ENCODE measurements at places on chromosomes 12 and 14.

DNA sequence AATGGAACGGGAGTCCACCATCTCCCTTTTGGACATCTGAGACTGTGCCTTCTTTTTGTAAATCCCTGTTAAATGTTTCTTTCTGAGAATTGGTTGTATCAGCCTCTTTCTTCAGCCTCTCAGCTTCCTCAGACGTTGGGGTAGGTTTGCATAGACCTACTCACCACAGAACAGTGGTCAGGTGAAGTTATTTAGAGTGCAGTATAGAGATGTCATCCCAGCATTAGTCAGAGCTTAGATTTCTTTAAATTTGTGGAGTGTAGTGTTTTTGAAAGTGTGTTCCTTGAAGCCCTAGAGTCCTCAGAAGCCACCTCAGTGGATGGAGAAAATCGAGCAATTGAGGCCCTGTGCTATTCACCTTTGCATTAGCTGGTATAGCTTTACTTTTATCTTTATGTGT is 8.9 kb upstream of the EEA1 start:
- DNase-seq: no peak

- no peak for DNase-seq
Measured at GRCh38 chr12:120365675-120366340, 3.2 kb downstream of the MSI1 start.

DNA sequence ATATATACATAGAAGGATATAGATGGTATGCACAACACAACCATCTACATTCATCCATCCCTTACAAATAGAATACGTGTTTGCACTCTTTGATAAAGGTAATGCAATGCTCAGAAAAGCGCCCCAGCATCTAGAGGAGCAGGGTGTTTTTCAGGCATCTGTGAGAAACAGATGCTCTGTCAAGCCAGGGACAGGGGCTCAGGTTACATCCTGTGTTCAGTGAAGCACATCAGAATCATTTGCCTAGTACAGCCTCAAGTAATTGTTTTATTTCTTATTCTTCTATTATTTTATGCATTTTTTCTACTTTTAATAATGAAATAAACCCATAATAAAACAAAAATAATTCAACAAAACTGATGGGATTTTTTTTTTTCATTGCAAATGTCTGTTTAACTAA is 50.5 kb upstream of the HIF1A start:
- no peak for DNase-seq

- DNase-seq: no peak
Measured at GRCh38 chr14:34693228-34693939, 21.0 kb downstream of the CFL2 start.

DNA sequence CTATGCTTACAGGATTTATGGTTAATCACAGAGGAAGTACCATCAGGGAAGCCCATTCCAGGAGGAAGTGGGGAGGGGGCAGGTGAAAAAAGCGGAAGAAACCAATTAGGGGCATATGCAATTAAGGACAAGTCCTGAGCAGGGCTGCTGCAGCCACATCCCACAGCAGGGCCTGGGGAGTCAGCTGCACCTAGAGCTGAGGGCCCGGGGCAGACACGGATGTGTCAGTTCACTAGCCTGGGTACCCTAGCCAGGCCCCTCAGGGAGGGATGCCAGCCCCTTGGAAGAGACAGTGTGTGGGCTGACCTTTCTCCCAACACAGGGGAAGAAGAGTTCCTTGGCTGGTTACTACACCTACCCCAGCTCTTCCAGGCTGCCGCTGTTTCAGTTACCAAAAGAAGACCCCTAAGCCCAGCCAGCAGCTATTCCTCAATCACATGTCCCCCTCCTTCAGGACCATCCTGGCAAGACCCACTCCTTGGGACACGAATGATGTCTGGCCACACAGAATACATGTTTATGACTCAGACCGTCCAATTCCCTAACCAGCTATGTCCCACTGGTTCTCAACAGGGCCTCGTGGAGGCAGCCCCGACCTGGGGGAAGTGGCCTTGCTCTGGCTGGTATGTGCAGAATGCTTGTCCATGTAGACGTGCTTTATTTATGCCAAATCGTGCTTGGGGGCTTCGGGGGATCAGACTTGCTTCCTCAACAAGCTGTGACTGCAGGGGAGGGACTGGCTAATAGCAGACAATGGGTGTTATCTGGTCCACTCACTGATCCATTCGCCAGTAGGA is 133.7 kb upstream of the RTL1 start:
- DNase-seq: no peak

- DNase-seq: peak; percentile 76
Measured at GRCh38 chr12:65612440-65612839, 211.8 kb upstream of the HMGA2 start.

DNA sequence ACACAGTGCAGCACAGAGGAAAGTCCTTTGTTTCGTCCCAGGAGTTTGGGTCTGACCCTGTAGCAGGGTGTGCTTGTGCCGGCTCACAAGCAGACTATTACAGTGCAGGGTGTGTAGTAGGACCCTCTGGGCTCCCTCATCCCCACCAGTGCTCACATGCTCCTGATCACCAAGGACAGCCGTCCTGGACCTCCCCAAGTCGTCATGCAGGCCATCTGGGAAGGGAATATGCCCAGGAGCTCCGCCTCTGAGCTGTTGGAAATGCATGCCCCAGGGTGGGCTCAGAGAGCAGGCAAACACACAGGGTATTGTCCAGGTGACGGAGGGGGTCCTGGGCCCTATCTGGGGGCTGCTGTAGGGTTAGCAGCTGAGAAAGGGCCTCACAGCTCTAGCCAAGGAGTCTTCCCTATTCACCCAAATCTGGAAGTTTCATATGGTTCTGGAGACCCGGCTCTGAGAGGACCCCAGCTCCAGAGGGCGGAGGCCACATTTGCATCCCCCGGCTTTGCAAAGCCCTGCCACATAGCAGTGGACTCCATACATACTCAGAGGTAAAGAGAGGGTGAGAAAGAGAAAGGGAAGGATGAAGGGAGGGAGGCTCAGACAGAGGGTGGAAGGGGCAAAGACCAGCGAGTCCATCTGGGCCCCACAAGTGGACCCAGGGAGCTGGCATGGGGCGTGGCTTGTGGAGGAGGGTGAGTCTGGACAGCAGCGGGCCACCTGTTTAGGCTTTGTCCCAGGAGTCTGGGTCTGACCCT is 53.5 kb upstream of the PPP2R5C start:
- no peak for DNase-seq

DNA sequence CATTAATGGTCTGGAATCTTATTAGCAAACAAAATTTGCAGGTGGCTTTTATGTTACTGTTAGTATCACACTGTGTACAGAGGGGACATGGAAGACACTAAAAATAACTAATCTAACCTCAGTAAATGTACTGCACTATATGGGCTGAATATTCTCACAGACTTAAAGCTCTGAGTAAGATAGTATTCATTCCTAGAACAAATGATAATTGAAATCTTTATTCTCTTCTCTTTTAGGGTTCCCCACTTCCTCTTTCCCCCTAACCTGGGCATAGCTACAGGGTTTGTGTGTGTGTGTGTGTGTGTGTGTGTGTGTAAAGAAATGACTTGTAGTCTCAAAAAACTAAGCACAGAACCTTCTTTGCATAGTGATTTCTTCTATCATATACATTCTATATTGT is 21.4 kb upstream of the HECTD1 start:
- peak; percentile 8 for DNase-seq

DNA sequence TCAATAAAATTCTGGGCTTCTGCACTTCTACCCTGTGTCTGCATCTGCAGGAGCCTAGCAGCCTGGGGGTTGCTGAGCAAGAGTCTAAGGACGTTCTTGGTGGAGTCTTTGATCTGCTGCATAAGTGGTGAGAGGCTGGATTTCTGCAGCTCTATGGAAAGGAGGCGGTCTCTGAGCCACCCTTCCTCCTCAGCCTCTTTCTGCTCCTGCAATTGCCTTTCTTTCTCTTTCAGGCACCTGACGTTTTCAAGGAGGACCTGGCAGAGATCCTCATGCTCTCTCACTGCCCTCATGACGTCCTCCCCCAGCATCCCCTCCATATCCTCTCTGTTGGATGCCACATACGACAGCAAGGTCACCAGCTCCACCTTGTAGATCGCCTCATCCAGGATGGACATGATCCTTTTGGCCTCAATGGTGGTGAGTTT is 13.6 kb upstream of the TPCN1 start:
- no peak for DNase-seq

DNA sequence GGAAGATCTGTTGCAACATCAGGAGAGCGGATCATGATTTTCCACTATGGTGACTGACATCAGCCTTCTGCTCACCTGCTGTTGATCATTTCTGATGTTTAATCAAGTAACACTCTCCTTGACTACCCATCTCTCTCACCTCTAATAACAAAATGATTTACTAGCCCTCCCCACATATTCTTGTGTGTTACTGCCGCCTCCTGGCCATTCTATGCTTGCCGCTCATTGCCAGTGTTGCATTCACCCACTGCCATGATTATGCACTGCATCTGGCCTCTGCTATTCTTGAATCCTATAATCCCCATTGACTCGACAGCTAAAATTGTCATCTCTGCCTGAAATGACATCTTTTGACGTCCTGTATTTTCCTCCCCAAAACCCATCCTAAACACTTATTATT is 113.8 kb downstream of the RERGL start:
- DNase-seq: no peak

DNA sequence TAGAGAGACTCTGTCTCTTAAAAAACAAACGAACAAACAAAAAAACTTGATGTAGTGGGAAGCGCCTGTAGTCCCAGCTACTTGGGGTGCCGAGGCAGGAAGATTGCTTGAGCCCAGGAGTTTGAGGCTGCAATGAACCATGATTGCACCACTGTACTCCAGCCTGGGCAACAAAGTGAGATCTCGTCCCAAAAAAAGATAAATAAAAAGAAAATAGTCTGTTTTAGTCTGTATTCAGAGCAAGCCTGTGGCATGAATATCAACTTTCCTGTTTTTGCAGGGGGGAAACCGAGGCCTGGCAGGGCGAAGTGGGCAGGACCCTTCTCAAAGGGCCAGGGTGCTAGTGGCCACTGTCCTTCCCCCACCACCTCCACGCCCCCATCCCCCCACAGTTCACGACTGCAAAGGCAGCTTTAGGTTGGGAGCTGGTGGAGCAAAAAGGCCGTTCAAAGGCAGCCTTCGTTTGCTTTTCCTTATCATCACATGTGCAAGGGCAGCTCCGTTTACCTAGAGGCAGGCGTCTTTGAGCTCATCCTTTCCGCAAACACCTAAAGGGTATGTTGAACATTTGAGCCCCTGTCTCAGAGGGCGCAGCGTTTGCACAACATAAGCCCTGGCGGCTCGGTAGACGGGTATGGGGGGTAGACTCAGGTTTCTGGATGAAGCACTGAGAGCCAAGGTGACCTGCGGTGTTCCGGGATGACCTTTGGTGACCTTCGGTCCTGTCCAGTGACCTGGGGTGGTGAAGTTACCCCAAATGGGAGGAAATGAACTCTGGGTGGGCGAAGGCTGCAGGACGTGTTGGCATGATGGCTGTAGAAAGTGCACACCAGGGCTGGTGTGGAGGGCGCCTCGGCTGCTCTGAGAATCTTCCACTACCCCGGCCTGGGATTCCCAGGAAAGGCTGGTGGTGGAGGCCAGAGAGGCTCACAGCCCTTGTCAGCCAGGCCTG is 8.7 kb upstream of the MEG3 start:
- DNase-seq: no peak

- DNase-seq: no peak
Measured at GRCh38 chr14:60720962-60721325, 3.2 kb downstream of the SIX4 start.

DNA sequence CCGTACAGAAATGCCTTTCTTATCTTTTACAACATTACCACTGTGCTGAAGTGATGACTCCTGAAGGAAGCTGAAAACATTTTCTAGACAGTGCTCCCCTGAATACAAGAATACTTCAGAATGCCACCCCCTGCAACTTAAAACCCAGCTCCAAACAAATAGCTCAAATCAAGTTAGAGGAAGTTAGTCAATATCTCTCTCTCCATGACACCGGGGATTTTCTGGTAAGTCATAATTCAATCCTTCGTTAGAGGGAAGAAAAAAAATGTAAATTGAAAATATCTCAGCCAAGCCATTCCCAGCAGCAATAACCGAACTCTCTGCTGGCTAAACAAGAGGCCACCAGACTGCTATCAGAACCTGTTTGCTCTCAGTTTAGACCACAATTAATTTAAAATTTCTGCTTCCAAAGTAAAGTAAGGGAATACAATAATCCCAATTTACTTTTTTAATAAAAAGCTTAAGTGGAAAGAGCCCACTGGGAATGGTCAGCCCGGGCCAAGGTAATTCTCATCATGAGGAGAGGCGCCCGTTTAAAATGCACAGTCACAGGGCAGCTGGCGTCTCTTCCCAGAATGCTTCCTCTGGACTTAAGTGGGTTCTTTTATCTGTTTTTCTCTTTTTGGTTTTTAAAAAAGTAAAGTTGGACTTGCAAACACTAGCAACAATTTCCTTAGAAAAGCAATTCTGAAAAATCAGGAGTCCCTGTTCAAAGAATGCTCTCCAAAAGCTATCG is 710.1 kb upstream of the STXBP6 start:
- DNase-seq: no peak

- no peak for DNase-seq
Measured at GRCh38 chr14:73492670-73493069, 1.9 kb downstream of the RIOX1 start.

GRCh38 chr12:84128117-84128991 is 784.2 kb downstream of the SLC6A15 start:
- DNase-seq: no peak

DNA sequence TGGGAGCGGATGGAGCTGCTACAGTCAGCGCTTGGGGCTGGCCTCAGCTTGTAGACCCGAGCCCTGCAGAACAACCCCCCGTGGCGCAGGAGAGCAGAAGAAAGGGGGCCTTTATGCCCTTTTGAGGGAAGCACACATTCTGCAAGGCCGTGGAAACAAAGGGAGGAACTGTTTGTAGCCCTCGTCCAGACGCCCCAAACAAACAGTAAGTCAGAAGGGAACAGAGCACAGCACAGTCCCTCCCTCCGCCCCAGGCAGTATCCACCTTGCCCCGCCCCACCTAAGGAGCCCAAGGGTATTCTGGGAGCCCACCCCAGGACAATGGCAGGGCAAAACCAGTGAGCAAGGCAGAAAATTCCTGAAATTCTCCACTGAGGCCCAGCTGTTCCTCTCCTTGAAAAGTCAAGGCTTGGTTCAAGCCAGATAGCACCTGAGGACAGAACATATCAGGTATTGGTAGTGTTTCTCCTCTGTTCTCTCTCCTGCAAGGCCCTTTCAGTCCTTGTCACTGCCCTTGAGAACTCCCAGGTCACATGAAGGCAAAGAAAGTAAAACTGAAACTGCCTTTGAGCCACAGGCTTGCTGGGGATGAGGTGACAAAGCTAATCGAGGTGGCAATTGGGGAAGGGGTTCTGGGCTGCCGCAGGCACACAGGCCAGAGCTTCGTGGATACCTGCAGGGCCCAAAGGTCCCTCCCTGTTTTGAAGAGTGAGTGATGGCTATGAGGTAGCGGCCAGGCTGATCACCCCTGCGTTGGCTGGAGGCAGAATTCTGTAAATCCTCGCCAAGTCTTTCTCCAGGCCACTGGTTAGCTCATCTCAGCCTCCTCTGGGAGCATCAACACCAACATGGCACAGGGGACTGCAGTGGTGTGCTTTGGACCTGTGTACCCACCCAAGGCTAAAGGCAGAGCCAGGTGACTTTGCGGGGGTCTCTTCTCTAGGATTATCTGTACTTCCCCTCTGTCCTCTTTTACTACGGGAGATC is 499 bp downstream of the DGLUCY start:
- peak; percentile 44 for DNase-seq

GRCh38 chr14:104865081-104865630 is at the start of gene CEP170B:
Gene CEP170B (plus strand): TSS chr14:104865268. CDS start chr14:104868451, 3,183 bp downstream.
- DNase-seq: peak; percentile 23
